Natural killer cell treated with Interleukin-12 subunit alpha and Interleukin-12 subunit beta and Interleukin-15 and Interleukin-18, amount 100 ng/mL, for 72 hours (primary cell): ENCODE measurements at places on chromosomes 3 and 15. TPM values are rescaled to one million over a fixed set of nuclear protein-coding genes. Genes with fewer than 3 reads are reported as not detected.

Gene LDHAL6B
- total RNA-seq = not detected

Gene TTLL13
- 0.36 TPM for total RNA-seq

Gene PDZRN3
- not detected for total RNA-seq

Gene SLC9C1
- not detected for total RNA-seq

GRCh38 chr15:92647467-92648163, 8.0 kb downstream of the FAM174B start:
- H3K4me1 ChIP-seq = no peaks in the 10 kb centered on the region
- no peak overlapping the region for H3K27ac ChIP-seq
- H3K27me3 ChIP-seq = peaks cover 24% of the 10 kb centered on the region
- no peak overlapping the region for H3K4me3 ChIP-seq
- no peaks in the 10 kb centered on the region for H3K36me3 ChIP-seq
- no peak for DNase-seq

DNA sequence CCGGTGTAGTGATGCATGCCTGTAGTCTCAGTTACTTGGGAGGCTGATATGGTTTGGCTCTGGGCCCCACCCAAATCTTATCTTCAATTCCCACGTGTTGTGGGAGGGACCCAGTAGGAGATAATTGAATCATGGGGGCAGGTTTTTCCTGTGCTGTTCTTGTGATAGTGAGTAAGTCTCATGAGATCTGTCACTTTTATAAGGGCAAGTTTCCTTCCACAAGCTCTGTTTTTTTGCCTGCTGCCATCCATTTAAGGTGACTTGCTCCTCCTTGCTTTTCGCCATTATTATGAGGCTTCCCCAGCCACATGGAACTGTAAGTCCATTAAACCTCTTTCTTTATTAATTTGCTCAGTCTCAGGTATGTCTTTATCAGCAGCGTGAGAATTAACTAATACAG, 566.7 kb upstream of the NECTIN3 start:
- no peaks in the 10 kb centered on the region for H3K4me1 ChIP-seq
- no peaks in the 10 kb centered on the region for H3K36me3 ChIP-seq
- DNase-seq = no peak
- H3K27ac ChIP-seq = no peak overlapping the region

GRCh38 chr3:47035645-47036044, 56.2 kb downstream of the NBEAL2 start:
- peaks cover 29% of the 10 kb centered on the region for H3K4me1 ChIP-seq
- no peak overlapping the region for H3K27ac ChIP-seq
- peaks cover 22% of the 10 kb centered on the region for H3K36me3 ChIP-seq
- no peak for DNase-seq
- H3K27me3 ChIP-seq = no peaks in the 10 kb centered on the region

GRCh38 chr15:68465861-68466560, 34.0 kb upstream of the ITGA11 start:
- H3K27ac ChIP-seq = no peak overlapping the region
- no peak for DNase-seq

- DNase-seq = no peak
- no peak overlapping the region for H3K27ac ChIP-seq
- H3K4me3 ChIP-seq = no peak overlapping the region
- no peaks in the 10 kb centered on the region for H3K4me1 ChIP-seq
- H3K27me3 ChIP-seq = peaks cover 5% of the 10 kb centered on the region
- H3K36me3 ChIP-seq = no peaks in the 10 kb centered on the region
These were observed 127.4 kb upstream of the HACD2 start for GRCh38 chr3:123712077-123712860.

DNA sequence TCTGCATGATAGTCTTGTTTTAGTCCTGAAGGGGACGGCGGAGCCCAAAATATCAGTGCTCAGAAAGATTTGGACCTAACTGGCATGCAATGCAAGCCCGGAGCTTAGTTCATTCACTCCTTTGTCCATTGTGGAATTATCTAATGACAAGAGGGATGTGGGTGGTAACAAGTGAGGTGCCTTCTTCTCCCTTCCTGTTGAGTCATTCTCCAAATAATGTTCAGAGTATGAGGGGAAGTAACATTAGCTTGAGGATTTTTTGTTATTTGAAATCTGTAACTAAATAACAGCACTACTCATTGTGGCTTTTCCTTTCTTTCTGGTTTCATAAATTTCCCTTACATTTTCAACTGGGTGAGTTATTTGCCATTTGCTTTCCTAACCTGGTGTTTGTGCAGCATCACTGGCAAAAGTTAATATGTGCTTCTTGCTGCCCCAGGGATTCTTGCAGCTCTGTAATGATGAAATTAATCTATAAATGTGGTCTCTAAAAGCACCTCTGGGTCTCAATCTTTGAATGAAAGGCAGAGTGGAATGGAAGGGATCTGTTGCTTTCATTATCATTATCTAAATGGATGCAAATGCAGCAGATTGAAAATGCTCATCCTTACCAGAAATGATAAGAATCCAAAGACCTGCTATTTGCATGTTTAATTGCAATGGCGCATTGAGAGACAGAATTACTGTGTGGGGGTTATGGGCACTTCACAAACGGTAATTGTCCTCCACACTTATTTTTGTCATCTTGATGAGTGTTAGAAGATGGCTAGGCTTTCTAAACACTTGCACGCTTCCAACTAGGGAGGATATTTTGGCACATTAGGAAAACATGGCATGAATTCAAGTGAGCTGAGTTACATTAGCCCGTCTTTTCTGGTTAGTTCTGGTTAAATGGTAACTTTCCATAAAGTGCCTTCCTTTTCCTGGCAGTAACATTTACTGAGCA, 89.9 kb upstream of the MITF start:
- no peak overlapping the region for H3K27ac ChIP-seq
- H3K36me3 ChIP-seq = no peaks in the 10 kb centered on the region
- H3K27me3 ChIP-seq = no peaks in the 10 kb centered on the region
- no peak overlapping the region for H3K4me3 ChIP-seq
- DNase-seq = no peak
- H3K4me1 ChIP-seq = no peaks in the 10 kb centered on the region

- no peak overlapping the region for H3K27ac ChIP-seq
- H3K27me3 ChIP-seq = no peaks in the 10 kb centered on the region
- no peak for DNase-seq
- peaks cover 6% of the 10 kb centered on the region for H3K4me1 ChIP-seq
- H3K4me3 ChIP-seq = peak overlapping the region; percentile 32
- no peaks in the 10 kb centered on the region for H3K36me3 ChIP-seq
These were observed 54.2 kb downstream of the OSTN start for GRCh38 chr3:191253089-191253799.

GRCh38 chr3:18075799-18076198, 333.4 kb upstream of the TBC1D5 start:
- H3K4me3 ChIP-seq = no peak overlapping the region
- no peak for DNase-seq
- no peaks in the 10 kb centered on the region for H3K36me3 ChIP-seq
- H3K27me3 ChIP-seq = peaks cover 5% of the 10 kb centered on the region

DNA sequence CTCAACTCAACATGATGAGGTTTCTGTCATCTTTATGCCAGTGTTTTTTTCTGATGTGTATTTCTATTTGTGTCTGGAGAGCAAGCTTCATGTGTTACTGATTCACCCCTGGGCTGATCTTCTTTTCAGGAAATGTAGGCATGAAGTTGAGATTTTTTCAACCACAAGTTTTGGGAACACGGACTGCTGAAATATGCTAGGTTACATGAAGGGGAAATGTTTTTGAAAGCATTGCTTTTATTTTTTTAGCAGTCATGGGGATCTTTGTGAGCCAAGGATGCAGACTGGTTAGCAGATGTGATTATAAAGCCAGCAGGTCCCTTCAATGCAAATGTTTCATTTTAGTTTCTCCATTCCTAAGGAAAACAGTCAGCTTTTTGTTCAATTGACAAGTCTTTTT, 219.3 kb upstream of the COL8A1 start:
- H3K27me3 ChIP-seq = no peaks in the 10 kb centered on the region
- H3K4me1 ChIP-seq = no peaks in the 10 kb centered on the region
- H3K27ac ChIP-seq = no peak overlapping the region
- no peak for DNase-seq
- no peak overlapping the region for H3K4me3 ChIP-seq

DNA sequence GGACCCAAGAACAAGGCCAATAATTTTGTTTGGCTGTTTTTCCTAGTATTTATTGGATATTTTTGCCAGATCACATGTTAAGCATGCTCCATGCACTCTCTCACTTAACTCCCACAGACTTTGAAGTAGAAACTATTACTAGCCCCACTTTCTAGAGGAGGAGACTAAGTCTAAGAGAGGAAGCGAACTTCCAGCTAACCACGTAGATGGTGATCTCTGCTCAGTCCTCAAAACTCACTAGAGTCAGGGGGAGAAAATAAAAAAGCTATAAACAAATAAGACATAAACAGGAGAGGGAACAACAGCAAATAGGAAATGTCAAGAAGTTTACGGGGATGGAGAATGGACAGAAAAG, 481.0 kb upstream of the PROK2 start:
- H3K4me1 ChIP-seq = no peaks in the 10 kb centered on the region
- no peaks in the 10 kb centered on the region for H3K36me3 ChIP-seq
- H3K27me3 ChIP-seq = peaks cover 12% of the 10 kb centered on the region
- no peak overlapping the region for H3K27ac ChIP-seq
- DNase-seq = no peak

DNA sequence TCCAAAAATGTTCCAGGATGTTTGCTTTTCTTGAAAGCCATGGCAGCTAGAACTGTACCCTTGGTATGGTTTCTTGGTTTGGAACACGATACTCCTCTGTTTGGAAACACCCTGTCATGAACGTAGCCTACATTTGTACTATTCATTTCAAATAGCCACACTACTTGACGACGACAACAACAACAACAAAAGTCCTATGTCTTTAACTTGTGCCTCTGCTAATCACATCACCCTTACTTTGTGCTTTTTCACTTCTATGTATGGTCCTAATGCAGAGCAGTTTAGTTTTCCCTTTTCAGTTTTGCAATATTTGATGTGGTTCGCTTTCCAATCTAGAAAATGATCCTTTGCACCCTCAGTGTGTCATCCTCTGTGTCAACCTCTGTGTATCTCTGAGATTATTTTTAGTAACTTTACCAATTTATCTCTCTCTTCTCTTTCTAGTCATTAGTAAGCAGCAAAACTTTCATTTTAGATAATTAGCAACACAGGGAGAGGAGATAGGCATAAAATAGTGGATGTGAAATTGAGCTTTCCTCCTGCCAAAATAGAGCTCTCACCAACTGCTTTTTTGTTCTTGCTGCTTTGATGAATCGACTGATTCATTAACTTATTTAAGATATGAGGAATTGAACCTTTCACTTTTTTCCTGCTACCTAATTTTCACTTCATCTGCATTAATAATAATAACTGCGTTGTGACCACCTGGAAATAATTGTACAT, 44.1 kb upstream of the TP63 start:
- no peak for DNase-seq
- H3K27me3 ChIP-seq = peaks cover 2% of the 10 kb centered on the region
- no peaks in the 10 kb centered on the region for H3K36me3 ChIP-seq
- no peak overlapping the region for H3K27ac ChIP-seq

GRCh38 chr3:141498598-141499223, 11.9 kb downstream of the RASA2 start:
- peak overlapping the region; percentile 74 for H3K4me3 ChIP-seq
- peaks cover 26% of the 10 kb centered on the region for H3K36me3 ChIP-seq
- peak; percentile 94 for DNase-seq

GRCh38 chr15:70125605-70126004, 27.9 kb upstream of the TLE3 start:
- H3K27ac ChIP-seq = no peak overlapping the region
- no peaks in the 10 kb centered on the region for H3K36me3 ChIP-seq
- no peak for DNase-seq
- H3K4me3 ChIP-seq = no peak overlapping the region
- peaks cover 15% of the 10 kb centered on the region for H3K4me1 ChIP-seq

DNA sequence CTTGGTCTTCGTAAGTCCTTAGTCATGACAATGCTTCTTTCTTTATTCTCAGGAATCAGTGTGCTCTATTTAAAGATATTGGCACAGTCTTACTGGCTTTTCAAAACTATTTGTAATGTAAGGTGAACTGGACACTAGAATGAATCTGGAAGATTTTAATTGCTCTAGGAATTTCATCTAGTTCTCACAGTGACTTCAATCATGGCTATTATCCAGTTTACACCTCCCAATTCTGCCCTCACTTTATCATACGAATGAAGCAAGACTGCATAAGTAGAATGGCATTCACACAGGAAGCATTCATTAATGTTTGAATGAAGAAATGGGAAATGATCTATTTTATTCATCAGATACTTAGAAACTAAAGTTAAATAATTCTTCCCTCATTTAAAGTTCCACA, 26.7 kb upstream of the DRD3 start:
- no peak overlapping the region for H3K27ac ChIP-seq
- H3K4me1 ChIP-seq = no peaks in the 10 kb centered on the region
- no peak overlapping the region for H3K4me3 ChIP-seq
- H3K36me3 ChIP-seq = peaks cover 3% of the 10 kb centered on the region
- no peaks in the 10 kb centered on the region for H3K27me3 ChIP-seq
- DNase-seq = no peak
